ENCODE measurements at places on chromosomes 6 and 20.

GRCh38 chr6:128456510-128457230, 63.7 kb downstream of the PTPRK start:
- no peak for DNase-seq

GRCh38 chr6:1893470-1894130, 283.9 kb downstream of the FOXC1 start:
- DNase-seq, result peak; percentile 32

GRCh38 chr6:170063431-170063830, 227.4 kb downstream of the DLL1 start:
- DNase-seq, result no peak

GRCh38 chr6:143940011-143940597, 68.0 kb downstream of the PLAGL1 start:
- DNase-seq, result peak; percentile 55

- DNase-seq, result peak; percentile 81
Observed at GRCh38 chr6:105015482-105015881, 58.6 kb downstream of the LIN28B start.

DNA sequence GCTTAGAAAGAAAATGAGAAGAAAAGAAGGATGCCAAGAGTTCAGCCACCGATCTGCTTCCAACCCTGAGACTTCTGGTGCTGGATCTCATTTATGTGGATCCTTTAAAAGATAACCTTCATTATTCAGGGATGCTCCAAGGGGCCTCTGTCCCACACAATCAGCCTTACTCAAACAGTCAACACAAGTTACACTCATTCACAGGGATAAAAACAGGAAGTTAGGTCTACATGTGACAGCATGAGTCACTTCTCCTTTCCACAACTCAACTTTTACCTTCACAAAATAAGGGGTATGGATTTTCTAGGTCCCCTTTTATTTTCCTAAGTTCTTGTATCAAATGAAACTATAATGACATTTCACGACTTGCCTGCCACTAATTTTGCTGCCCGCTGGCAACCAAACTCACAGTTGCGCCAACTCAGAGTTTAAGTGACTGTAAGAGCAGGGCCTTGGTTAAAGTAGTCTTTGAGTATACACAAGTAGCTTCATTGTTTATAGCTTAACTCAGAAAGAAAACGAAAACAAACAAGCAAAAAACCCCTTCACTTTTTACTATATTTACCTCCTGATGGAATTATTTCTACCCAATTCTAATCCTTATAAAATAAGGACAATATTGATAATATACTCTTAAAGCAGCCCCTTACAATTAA, 278.8 kb upstream of the RUNX2 start:
- peak; percentile 54 for DNase-seq

DNA sequence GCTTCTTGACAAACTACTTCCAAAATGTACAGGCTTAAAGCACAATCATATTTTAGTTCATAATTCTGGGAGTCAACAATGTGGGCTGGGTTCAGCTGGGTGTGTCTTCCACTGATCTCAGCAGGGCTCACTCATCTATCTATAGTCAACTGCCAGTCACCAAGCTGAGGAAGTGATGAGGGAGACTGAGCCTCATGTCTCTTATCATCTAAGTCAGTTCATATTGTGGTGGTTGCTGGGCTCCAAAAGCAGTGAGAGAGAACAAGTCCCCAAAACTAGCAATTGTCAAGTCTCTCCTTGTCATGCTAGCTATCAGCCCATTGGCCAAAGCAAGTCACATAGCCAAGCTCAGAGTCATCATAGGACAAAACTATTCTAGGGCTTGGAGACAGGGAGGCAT, 465.9 kb upstream of the ARID1B start:
- DNase-seq, result no peak

GRCh38 chr6:35392111-35392702, 49.8 kb downstream of the PPARD start:
- no peak for DNase-seq

- no peak for DNase-seq
Observed at GRCh38 chr6:137487181-137487868, 6.9 kb downstream of the OLIG3 start.

DNA sequence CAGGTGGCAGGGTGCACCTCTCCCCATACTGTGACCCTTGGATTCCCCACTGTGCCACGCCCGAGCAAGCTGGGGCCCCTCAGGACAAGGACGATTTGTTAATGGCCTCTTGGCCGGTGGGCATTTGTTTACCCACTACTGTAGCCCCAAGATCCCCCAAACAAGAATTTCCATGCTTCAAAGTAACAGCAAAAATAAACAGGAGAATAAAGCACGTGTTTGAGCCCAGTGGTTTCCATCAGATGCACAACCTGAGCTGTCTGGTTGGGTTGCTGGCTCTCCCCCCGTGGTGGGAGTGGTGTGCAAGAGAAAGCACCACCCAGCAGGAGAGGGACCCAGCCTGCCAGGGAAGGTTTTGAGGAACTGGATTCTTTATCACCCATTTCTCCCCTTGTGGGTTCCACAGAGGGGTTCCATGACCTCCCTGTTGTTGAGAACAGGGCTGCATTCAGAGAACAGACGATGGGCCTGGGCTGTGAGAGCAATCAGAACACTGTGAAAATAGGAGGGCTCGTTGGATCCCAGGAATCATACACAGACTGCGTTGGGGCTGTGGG, 4.8 kb downstream of the CD93 start:
- no peak for DNase-seq

GRCh38 chr6:113690281-113691259, 166.6 kb upstream of the MARCKS start:
- DNase-seq, result peak; percentile 96

- no peak for DNase-seq
Observed at GRCh38 chr6:36624461-36625157, 30.4 kb downstream of the SRSF3 start.
